ENCODE measurements at places on chromosomes 11 and 22.
A peak's percentile ranks its signal among the peaks of the same experiment; 100 is the strongest.

- no peak for DNase-seq
These were observed 10.5 kb downstream of the NIPSNAP1 start for GRCh38 chr22:29570456-29570855.

- DNase-seq = no peak
These were observed 72.7 kb downstream of the AMBRA1 start for GRCh38 chr11:46520971-46521745.

DNA sequence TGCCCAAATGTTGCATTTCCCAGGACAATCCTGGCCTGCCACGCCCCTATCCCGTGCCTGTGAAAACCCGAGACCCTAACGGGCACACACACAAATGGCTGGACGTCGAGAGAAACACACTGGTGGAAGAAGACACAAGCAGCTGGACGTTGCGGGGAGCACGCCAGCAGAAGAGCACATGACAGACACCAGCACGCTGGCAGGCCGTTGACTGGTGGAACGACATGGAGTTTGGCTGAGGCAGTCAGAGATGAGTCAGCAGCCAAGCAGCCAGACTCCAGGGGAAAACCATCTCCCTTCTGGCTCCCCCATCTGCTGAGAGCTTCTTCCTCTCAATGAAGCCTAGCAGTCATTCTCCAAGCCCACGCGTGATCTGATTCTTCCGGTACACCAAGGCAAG, 606.7 kb upstream of the LRRC4C start:
- DNase-seq = no peak

- no peak for DNase-seq
These were observed 3.0 kb upstream of the SCGB2A1 start for GRCh38 chr11:62205441-62205840.

- DNase-seq = no peak
These were observed 11.2 kb downstream of the SLC25A1 start for GRCh38 chr22:19167106-19167869.

GRCh38 chr11:125341676-125342075, 154.4 kb downstream of the FEZ1 start:
- no peak for DNase-seq

DNA sequence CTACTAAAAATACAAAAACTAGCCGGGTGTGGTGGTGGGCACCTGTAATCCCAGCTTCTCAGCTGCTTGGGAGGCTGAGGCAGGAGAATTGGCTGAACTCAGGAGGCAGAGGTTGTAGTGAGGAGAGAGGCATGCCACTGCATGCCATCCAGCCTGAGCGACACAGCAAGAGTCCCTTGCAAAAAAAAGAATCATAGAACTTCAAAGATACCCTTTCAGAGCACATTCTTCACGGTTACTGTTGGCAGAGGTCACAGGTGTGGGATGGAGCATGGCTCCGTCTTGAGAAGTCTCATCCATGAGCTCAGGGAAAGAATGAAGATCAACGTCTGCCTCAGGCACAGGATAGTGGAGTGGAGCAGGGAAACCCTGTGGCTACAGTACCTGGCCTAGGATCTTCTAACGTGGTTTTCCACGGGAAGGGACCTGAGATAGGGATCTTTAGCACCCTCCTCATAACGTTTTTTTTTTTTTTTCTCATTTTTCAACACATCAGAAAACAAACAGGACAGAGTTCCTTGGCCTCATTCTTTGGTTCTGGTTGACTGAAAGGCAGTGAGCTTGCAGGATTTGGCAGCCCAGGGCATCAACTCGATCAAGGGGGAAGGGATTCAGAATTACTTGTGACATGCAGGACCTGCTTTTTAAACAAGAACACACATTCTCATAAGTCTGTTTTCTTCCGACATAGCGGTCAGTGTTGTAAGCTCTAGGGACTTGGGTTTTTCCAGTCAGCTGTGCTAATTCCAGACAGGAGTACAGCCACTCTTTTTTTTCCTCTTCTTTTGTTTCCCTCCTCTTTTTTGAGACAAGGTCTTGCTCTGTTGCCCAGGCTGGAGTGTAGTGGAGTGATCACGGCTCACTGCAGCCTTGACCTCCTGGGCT, 22.8 kb downstream of the F2 start:
- no peak for DNase-seq

- DNase-seq = no peak
These were observed 41.3 kb downstream of the ABTB2 start for GRCh38 chr11:34316347-34317035.

- DNase-seq = no peak
These were observed 26.0 kb downstream of the CLDN25 start for GRCh38 chr11:113805640-113806039.

DNA sequence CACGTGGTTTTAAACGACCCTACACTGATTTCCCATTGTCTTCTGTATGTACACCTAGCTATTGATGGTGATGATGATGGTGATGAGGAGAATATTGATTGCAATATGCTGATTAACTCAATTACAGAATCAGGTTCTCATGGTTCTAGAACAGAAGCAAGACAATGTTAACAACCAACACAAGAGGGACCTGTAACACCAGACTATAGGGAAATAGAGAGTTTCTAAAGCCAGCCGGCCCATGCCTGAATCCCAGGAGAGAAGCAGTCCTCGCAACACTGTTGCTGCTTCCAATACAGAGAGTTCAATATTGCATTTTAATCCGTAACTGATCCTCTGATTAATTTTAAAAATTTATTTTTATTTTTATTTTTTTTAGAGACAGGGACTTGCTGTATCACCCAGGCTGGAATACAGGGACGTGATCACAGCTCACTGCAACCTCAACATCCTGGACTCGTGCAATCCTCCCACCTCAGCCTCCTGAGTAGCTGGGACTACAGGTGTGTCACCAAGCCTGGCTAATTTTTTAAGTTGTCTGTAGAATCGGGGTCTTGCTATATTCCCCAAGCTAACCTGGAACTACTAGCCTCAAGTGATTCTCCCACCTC, 22.2 kb upstream of the UBASH3B start:
- DNase-seq = no peak

- no peak for DNase-seq
These were observed 172.1 kb upstream of the SYT13 start for GRCh38 chr11:45458269-45458668.

GRCh38 chr11:130487924-130488815, 39.7 kb downstream of the ADAMTS15 start:
- DNase-seq = no peak

GRCh38 chr11:67504950-67505581, at the start of gene PITPNM1:
Gene PITPNM1, minus strand, starts transcription at chr11:67505363. Its CDS starts 1,183 bp downstream, at chr11:67504180.
- DNase-seq = peak; percentile 49

- no peak for DNase-seq
These were observed 16.7 kb upstream of the UCP3 start for GRCh38 chr11:74025467-74026166.

GRCh38 chr22:32020117-32020516, 22.9 kb upstream of the SLC5A1 start:
- no peak for DNase-seq

GRCh38 chr22:40006641-40007040, 11.9 kb downstream of the FAM83F start:
- DNase-seq = no peak

DNA sequence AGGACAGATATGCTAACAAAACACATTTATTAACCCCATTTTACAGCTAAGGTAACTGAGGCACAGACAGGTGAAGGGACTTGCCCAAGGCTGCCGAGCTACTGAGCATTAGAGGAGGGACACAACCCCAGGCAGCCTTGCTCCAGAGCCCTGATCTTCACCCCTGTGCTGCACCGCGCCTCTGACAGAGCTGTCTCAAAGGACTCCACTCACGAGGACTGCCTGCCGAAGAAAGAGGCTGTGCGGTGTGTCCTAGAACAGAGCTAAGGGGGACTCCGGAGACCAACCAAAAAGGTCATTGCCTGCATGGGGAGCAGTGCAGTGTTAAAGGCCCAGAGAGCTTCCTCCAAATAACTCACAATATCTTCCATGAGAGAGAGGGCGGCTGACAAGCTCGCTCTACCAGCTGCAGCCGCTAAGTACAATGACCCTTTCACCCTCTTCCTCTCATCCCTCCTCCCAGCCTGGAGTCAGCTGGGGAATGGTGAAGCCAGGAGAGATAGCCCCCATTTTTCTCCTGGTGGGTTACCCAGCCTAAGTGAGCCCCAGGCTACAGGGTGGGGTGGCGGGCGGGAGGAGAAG, 119.2 kb downstream of the DSCAML1 start:
- DNase-seq = no peak

DNA sequence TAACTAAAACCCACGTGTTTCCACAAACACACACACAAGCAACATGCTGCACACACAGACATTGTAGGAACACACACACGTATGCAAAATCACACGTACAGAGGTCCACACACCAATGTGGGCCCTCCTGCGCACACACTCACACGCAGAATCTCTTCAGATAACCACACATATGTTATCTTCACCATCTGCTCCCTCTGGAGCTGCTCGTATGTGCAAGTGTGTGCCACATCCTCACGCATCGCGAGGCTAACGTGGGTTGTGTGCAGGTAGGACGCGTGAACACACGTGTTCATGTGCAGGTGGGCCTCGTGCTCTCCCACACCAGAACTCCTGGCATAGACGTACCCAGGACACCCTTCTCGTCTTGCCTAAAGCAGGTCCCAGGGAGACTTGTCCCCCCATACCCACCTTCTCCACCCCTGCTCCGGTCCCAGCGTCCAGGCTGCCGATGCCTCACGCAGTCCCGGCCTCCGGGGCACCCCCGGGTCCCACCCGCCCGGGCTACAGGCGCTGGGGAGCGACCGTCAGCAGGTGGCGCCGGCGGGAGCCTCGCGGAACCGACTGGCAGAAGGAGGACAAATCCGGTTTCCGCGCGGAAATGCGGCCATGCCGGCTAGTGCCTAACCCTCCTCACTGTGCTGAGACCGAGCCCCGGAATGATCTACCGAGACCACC, 10.3 kb upstream of the IGSF9B start:
- DNase-seq = peak; percentile 52
